ENCODE measurements at places on chromosomes 6 and 20.

DNA sequence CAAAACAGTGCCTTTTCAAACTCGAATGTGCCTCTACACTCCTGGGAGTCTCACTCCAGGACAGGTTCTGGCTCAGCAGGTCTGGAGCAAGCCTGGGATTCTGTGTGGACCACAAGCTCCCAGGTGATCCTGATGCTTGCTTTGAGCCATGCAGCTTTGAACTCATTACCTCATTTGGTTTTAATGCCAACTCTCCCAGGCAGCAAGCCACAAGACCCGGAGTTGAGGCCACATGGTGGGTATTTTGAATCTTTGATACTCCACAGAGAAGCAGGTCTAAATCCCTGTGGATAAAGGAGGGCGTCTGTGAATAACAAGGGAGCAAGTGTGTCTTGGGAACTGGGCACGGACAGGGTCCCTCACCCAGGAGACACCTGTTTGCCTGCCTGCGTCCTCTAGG lies 205.4 kb upstream of the CST7 start:
- DNase-seq = no peak

DNA sequence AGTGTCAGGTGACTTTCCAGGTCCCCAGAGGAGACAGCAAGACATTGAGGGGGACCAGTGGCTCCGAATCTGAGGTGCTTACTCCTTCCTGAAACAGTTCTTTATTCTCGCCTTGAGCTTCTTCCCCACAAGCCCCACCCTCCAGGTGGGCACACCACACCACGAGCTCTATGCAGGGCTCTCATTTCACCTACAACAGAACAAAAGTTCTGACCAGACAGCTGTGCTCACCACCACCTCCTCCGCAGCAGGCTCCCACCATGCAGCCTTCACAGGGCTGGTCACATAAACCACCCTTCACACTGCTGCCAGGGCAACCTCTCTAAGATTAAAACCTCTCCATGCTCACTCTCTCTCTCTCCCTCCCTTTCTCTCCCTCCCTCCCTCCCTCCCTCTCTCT lies 384.5 kb upstream of the ARID1B start:
- DNase-seq = no peak

GRCh38 chr6:136501514-136501913 lies 48.7 kb downstream of the MAP7 start:
- no peak for DNase-seq

- peak; percentile 55 for DNase-seq
Observed at GRCh38 chr20:5991623-5992441, 41.4 kb downstream of the MCM8 start.

DNA sequence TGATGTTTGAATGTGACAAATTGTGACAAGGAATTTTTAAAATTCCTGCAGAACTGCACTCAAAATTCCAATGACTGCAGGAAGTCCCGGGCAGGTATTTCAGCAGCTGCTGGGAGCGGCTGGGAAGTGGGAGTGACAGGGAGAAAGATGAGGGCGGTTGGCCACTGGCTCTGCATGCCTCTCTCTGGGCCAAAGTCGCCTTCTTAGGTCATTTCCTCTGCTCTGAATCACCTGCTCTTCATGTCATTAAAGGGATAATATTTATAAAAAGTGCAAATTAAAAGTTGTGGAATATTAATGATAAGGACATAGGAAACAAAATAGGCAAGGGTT lies 43.9 kb downstream of the RAMACL start:
- peak; percentile 53 for DNase-seq

GRCh38 chr6:107625264-107625663 lies 135.3 kb downstream of the SOBP start:
- DNase-seq = no peak

- no peak for DNase-seq
Observed at GRCh38 chr6:123589317-123589716, 47.4 kb downstream of the TRDN start.

GRCh38 chr20:23691675-23692074 lies 2.8 kb upstream of the CST4 start:
- DNase-seq = no peak

- no peak for DNase-seq
Observed at GRCh38 chr20:25273046-25273445, 25.2 kb downstream of the PYGB start.

GRCh38 chr20:10362674-10363073 lies 71.3 kb downstream of the MKKS start:
- DNase-seq = no peak

DNA sequence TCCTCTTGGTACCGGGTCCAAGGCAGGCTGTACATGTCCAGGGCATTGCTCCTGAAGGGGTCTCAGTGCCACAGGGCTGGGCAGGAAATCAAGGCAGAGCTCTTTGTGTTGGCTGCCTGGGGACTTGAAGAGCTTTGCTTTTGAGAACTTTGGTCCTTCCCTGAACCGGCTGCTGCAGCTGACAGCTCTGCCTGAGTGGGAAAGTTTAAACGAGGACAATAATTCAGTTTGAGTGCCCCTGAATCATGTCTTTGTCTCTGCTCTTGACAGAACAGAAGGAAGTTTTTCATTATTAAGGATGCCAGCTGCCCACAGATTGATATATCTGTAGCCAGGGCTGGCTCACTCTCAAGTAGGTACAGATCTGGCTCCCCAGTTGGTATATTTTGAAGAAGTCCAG lies 56.1 kb downstream of the ANKRD6 start:
- DNase-seq = no peak

DNA sequence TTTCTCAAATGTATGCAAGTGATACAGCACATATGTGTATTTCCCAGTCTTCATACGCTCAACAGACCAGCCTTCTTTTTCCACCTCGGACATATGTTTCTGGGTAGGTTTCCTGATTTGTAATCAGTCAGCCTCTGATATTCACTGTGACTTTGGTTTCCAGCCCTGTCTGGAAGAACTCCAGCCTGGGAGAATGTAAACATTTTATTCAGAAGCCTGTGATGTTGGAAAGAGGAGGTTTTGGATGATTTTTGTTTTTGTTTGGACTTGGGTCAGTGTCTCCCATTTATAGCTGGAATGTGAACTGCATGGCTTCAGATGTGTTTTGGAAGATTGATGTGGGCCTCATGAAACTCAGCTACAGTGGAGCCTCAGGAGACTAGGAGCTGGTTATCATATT lies 172.2 kb upstream of the CENPW start:
- no peak for DNase-seq

- DNase-seq = no peak
Observed at GRCh38 chr6:135850882-135851281, 619 bp upstream of the PDE7B start.

- DNase-seq = no peak
Observed at GRCh38 chr6:20642441-20642840, 108.2 kb downstream of the CDKAL1 start.

DNA sequence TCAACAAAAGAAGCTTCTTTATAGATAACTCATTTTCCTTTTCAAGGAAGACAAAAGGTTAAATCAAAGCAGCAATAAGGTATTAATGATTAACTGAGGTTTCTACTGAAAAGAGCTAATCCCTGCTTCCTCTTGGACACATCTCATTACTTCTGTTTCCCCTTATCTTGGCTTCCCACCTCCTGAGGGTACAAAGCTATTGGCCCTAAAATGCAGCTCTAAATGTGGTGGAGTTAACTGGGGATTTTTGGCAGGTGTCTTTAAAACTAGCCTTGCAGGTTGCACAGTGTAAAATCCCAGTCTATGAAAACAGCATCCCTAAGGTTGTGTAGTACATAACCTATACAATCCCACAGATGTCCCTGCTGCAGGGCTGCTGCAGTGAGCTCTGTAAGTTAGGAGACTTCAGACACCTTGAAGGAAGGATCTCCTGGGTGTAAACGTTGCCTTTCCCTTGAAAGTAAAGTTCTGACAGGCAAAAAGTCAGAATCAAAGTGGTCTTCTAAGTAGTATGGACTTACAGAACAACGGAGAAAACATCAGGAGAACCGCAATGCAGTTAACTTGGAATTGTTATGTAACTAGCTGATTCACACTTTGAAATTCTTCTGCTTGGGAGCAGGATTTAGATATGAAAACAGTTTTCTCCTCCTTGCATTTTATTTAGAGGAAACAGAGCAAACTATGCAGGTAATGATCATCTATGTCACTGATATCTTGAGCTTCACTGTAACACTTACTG lies 71.7 kb upstream of the TRAF3IP2 start:
- no peak for DNase-seq

GRCh38 chr6:142913511-142914047 lies 31.4 kb downstream of the HIVEP2 start:
- DNase-seq = no peak

DNA sequence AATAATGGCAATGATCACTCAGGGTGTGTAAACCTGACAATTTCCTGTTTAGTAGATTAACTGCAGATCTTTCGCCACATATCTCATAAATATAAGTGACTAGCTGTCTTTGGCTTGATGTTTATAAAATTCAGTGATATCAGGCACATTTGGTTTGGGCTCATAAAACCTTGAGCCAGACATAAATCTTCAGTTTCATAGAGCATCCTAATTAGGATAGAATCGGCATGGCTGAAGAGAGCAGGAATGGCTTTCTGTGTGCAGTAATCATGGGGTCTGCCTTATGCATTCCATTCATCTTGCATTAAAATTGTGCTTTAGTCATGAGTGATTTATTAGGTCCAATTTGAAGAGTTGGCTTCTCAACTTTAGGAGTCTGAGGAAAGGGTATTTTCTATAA lies 27.2 kb downstream of the AIG1 start:
- no peak for DNase-seq

DNA sequence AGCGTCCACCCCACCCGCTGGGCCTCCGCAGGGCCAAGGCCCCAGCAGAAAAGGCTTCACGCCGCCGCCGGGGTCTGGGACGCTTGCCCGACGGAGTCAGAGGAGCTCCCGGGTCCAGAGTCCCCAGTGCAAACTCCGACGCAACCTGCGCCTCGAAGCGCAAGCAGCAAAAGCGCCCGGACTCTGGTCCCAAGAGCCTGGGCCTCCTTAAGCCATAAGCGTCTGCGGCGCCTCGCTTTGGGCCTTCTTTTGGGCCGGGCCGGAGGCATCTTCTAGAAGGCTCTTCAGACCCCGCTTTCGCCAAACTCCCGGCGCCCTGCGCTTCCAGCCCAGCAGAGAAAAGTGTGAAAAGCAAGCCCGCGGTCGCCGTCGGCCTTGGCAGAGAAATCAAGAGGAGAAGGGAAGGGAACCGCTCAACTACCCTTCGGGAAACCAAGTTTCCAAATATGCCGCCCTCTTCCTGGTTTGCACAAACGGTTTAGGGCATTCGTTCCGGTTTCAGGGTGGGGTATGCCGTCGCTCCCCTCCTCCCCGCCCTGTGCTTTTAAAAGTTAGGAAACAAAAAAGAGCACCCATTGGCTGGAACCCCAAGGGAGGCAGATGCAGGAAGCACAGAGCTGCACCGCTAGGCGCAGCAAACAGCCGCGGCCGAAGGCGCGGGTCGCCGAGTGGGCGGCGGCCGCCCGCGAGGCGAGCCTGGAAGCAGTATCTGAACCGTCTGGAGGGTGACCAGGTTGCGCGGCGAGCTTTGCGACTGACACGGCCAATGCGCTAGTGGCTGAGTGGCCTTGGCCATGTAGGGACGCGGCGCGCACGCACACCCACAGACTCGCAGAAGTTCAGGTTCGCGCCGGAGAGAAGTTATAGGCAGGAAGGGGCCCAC lies 1.2 kb downstream of the TBX18 start:
- DNase-seq = peak; percentile 44

- DNase-seq = no peak
Observed at GRCh38 chr20:58714340-58714922, 21.8 kb downstream of the NPEPL1 start.

DNA sequence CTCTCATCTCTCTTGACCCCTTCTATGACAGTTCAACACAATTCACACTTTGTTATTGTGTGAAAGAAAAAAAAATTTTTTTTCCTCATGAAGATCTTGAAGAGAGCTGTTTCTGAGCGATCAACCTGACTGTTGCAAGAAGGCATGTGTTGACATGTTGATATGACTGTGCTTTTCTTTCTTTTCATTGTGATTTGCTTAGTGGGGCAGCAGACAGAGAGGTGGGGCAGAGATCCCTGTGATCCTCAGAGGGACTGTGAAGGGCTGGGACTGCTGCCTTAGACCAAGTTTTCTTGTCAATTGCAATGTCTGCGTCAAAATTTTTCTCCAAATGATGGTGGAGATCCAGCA lies 70.8 kb upstream of the IYD start:
- DNase-seq = no peak

GRCh38 chr6:63245420-63245819 lies 34.2 kb downstream of the FKBP1C start:
- no peak for DNase-seq

GRCh38 chr6:75370011-75370410 lies 85.4 kb upstream of the TMEM30A start:
- DNase-seq = no peak

GRCh38 chr20:40673442-40673841 lies 15.6 kb downstream of the MAFB start:
- DNase-seq = no peak

DNA sequence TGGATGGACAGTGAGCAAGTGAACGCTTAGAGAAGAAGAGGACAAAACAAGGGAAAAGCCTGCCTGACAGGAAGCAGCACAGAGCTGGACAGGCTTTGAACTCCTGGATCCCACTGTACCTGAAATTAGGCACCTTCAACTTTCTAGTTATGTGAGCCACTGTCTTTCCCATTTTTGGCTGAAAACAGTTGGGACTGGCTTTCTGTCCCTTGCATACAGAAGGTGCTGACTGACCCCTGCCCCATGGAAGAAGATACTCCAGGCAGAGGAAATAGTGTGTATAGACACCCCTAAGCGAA lies 122.8 kb downstream of the CEBPB start:
- no peak for DNase-seq

GRCh38 chr6:18135171-18135570 lies 12.7 kb upstream of the NHLRC1 start:
- DNase-seq = no peak

- peak; percentile 65 for DNase-seq
Observed at GRCh38 chr6:16764188-16764950, 3.1 kb upstream of the ATXN1 start.

DNA sequence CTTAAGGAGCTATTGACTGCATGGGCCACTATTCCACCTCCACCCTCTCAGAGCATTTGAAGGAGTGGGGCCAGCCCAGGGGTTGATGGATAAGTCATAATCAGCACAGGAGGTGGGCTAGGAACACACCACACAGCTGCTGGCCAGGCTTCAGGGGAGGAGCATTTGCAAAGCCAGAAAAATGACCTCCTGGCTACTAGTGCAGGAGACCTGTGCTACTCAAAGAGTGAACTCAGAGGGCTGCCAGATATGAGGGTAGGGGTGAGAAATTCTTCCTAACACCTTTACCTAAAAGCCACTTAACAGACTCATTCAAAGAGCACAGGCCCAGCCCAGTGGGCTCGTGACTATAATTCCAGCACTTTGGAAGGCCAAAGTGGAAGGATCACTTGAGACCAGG lies 210.8 kb downstream of the TBXT start:
- no peak for DNase-seq

DNA sequence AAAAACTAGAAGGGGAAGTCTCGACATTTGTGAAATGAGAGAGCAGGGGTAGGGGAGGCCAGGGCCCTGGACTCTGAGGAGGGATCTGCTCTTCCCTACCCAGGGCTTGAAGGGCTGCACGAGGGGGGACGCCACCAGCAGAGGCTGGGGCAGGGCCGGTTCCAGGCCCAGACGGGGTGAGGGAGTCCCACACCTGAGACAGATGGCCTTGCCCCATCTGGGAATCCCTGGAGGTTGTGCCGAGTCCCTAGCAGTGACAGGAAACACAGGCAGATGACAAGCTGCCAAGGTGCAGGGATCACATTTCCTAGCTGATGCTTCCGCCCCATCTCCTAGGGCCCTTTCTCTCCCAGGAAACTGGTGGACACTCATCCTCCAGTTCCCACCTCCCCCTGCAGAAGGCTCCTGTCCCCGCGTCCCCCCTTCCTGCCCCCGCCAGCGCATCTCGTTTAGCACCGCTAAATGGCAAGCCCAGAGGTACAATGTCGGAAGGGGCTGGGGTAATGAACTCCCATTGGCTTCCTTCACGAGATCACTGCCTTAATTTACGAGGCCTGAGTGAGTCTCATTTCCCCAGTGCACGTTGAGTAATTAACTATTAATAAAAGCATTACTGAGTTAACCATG lies 35.2 kb upstream of the CDH22 start:
- no peak for DNase-seq

Measured in astrocyte (in vitro differentiated cells and primary cell).